Muscle of leg (tissue), 16 donors: ENCODE measurements at places on chromosomes 5 and 9. TPM values are rescaled to one million over a fixed set of nuclear protein-coding genes. Genes with fewer than 3 reads are reported as not detected.

DNA sequence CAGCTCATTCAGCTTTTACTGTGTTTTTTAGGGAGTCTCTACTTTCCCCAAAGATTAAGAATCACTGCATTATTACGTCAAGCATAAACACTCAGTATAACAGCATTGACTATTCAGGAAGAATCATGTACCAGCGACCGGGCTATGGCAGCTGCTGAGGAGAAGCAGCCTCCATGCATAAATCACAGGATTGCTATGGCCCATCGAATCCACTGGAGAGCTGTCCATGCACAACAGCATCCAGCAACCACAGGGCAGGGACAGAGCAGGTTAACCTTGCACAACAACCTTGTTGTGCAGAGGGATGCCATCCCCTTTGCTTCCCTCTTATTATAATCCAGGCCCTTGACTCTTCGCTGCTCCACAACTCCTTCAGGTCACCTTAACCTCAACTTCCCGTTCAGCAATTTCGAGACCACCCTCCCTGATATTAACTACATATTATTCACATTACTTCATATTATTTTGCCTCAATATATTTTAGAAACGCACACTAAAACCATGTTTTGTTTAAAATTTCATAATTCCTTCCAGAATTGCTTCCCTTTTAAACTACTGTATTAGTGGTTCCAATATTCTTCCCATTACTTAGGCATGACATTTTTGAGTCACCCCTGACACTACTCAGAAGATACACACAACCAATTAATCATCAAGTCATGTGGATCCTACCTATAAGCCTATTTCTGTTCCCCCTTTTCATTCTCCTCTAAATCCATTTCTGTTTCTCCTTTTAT is 991 bp downstream of the IARS1 start:
- peaks cover 15% of the 10 kb centered on the region for H3K4me1 ChIP-seq
- DNase-seq, result no peak
- H3K27ac ChIP-seq, result no peak overlapping the region
- H3K4me3 ChIP-seq, result peak overlapping the region; percentile 69
- H3K36me3 ChIP-seq, result peaks cover 8% of the 10 kb centered on the region

GRCh38 chr9:33437898-33438297 is 9.5 kb downstream of the AQP3 start:
- H3K27me3 ChIP-seq, result no peaks in the 10 kb centered on the region
- H3K27ac ChIP-seq, result no peak overlapping the region
- no peak overlapping the region for H3K4me3 ChIP-seq
- DNase-seq, result no peak
- H3K36me3 ChIP-seq, result peaks cover 2% of the 10 kb centered on the region

The OR1N1 gene
- total RNA-seq, result not detected

The EGFLAM gene
- 38.0 TPM for total RNA-seq

GRCh38 chr5:138793575-138793974 is 40.4 kb downstream of the CTNNA1 start:
- no peaks in the 10 kb centered on the region for H3K4me1 ChIP-seq
- H3K27ac ChIP-seq, result no peak overlapping the region
- peak; percentile 17 for DNase-seq
- no peak overlapping the region for H3K4me3 ChIP-seq
- H3K27me3 ChIP-seq, result no peaks in the 10 kb centered on the region

DNA sequence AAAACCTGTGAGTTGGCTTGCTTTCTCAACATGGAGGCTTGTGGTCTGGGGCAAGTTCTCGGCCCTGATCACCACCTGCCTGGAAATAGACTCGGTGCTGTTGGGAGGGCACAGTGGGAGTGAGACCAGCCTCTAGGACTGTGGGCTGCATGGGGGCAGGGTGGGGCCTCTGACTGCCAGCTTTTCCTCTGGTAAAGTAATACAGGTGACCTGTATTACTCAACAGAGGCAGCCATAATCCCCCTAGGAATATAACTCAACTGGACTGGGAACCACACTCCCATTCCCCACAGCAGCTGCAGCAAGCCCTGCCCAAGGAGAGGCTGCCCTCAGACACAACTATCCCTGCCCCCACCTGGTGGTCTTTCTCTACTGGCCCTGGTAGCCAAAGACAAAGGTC is 72.8 kb downstream of the C9orf153 start:
- DNase-seq, result no peak
- H3K27me3 ChIP-seq, result no peaks in the 10 kb centered on the region
- H3K27ac ChIP-seq, result no peak overlapping the region
- no peaks in the 10 kb centered on the region for H3K4me1 ChIP-seq

DNA sequence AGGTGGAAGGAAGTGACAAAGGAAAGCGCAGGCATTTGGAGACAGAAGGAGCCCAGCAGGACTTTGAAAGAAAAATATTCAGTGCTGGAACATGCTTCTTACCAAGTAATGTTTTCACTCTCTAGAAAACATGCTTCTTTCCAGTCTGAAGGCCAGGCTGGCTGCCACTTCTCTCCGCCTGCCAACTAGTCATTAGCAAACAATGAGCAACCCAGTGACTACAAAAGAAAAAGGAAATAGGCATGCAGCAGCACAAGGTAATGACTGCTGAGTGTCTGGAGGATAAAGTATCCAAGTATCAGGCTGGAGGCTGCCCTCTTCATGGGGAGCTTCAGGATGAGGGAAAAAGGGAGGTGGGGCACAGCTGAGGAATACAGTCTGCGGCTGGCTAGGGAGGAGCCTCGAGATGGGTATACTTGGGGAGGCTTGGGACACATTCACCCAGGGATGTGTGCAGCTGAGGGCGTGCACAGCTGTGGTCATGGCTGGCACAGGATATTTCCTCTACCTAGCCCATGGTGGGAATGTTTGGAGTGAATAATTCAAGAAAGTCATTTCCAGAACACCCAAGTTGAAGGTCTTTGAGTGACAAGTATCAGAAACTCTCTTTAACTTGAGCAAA is 161.5 kb upstream of the KIF2A start:
- no peak overlapping the region for H3K4me3 ChIP-seq
- no peak overlapping the region for H3K27ac ChIP-seq
- peaks cover 6% of the 10 kb centered on the region for H3K27me3 ChIP-seq

The CPLANE1 gene
- 23.8 TPM for total RNA-seq

DNA sequence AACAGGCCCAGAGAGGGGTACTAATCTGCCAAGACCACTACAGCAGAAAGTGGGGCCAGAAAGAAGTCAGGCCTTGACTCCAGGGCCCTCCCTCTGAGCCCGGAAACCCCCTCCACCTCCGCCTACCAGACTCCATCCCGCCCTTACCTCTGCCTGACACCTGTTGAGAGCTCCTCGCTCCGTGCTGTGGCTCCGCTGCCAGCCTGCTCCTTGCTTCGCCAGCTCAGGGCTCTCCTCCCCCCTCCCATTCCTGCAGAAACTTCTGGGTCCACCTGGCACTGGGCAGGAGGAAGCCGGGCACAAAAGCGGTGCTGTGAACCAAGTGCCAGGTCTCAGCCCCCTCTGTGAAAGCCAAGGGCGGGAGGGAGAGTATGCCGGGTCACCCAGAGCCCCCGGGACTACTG is 6.4 kb upstream of the ST6GALNAC6 start:
- peaks cover 22% of the 10 kb centered on the region for H3K36me3 ChIP-seq
- H3K4me1 ChIP-seq, result peaks cover 47% of the 10 kb centered on the region
- H3K27ac ChIP-seq, result peak overlapping the region; percentile 32
- no peak overlapping the region for H3K4me3 ChIP-seq

DNA sequence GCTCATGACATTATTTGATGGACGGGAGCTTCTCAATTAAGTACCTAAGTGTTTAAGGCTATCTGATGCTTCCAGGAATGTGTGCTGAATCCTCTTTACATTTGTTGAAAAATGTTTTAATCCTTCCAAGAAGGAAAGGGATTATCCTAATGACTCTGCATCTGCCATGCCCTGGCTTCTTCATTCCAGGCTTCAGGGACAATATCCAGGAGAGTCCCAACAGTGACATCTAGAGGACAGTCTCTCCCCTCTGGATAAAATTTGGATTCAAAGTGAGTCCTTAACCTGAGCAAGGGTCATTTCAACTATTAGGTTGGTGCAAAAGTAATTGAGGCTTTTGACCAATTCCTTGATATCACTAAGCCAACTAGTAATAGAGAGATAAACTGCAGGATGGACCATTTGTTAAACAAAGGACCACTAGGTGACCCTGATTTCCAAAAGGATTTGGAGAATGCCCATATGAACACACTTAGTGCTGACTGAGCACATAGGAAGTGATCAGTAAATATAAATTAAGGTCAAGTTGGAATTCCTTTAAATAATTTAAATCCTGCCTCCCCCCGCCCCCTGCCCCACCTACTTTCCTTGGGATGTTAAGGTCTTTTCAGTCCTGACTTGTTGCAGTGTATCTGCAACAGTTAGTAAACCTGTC is 19.1 kb downstream of the TNFSF8 start:
- no peaks in the 10 kb centered on the region for H3K27me3 ChIP-seq
- H3K4me1 ChIP-seq, result peaks cover 10% of the 10 kb centered on the region
- DNase-seq, result peak; percentile 71
- no peaks in the 10 kb centered on the region for H3K36me3 ChIP-seq
- no peak overlapping the region for H3K27ac ChIP-seq

The PCDHA4 gene
- total RNA-seq, result 0.22 TPM

The NTNG2 gene
- total RNA-seq, result 0.58 TPM
